ENCODE measurements at places on chromosomes 7 and 10.
A peak's percentile ranks its signal among the peaks of the same experiment; 100 is the strongest.

- no peak overlapping the region for H3K27ac ChIP-seq
- peaks cover 9% of the 10 kb centered on the region for H3K4me1 ChIP-seq
- no peaks in the 10 kb centered on the region for H3K36me3 ChIP-seq
- DNase-seq, result peak; percentile 73
- H3K27me3 ChIP-seq, result no peaks in the 10 kb centered on the region
These were observed 27.3 kb downstream of the PPIF start for GRCh38 chr10:79374312-79375191.

DNA sequence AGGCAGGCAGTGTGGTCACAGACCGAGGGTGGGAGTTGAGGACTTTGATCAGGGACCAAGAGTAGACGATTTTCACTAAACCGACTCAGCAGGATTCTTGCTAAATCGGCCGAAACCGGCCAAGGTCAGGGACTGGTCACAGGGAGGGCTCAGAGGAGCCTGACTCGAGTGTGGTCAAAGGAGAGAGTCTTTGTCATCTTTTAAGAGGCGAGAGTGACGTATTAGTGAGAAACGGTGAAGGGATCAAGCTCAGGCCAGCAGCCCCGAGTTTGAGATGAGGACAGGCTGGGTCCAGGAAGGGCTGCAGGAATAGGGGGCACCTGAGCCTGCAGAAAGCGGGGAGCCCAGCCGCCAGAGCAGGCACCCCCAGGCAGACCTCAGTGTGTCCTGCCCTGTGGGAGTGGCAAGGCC lies 41.6 kb upstream of the FAM20C start:
- H3K4me3 ChIP-seq, result no peak overlapping the region
- peaks cover 15% of the 10 kb centered on the region for H3K4me1 ChIP-seq
- no peaks in the 10 kb centered on the region for H3K36me3 ChIP-seq

- H3K27me3 ChIP-seq, result no peaks in the 10 kb centered on the region
- no peak overlapping the region for H3K27ac ChIP-seq
- H3K4me3 ChIP-seq, result no peak overlapping the region
- no peaks in the 10 kb centered on the region for H3K36me3 ChIP-seq
- H3K4me1 ChIP-seq, result no peaks in the 10 kb centered on the region
These were observed 109.2 kb downstream of the PTPN20 start for GRCh38 chr10:47020471-47020870.

DNA sequence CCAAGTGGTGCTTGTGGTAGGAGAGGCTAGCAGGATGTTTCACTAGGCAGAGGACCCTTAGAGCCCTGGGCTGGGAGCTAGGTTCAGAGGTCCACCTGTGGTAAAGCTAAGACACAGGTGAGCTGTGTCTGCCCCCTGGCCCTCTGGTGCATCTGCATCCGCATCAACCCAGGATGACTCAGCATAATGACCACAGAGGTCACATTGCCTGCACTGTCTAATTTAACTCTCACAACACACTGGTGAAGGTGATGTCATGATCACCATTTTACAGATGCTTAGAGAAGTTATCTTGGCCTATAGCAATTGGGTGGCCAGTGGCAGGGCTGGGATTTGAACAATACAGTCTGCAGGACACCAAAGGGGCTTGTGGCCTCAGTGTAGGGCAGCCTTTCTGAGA lies 33.1 kb downstream of the HABP2 start:
- H3K4me1 ChIP-seq, result no peaks in the 10 kb centered on the region
- H3K27ac ChIP-seq, result no peak overlapping the region
- no peak overlapping the region for H3K4me3 ChIP-seq

GRCh38 chr7:117008886-117009531 lies 55.7 kb downstream of the ST7 start:
- no peak overlapping the region for H3K4me3 ChIP-seq
- no peak overlapping the region for H3K27ac ChIP-seq
- no peaks in the 10 kb centered on the region for H3K36me3 ChIP-seq
- peak; percentile 35 for DNase-seq

- H3K4me3 ChIP-seq, result no peak overlapping the region
- no peaks in the 10 kb centered on the region for H3K4me1 ChIP-seq
- no peak for DNase-seq
- no peak overlapping the region for H3K27ac ChIP-seq
These were observed 77.1 kb upstream of the CAMK2B start for GRCh38 chr7:44402401-44403060.

DNA sequence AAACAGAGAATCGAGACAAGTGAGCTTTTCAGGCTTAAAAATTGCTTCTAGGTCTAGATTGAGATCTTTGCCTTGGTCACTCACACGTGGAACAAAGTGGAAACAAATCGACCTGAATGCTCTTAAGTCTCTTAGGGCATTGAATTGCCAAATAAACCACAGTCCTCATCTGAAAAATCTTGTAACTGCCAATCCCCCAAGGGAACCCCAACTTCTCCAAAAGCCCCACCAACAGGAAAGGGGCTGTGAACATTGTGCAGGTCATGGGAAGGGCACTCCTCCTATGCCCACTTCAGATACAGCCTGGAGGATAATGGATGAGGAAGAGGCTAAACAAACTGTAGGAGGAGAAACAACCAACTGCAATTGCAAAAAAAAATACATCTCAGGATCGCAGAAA lies 91.3 kb downstream of the DGKI start:
- no peaks in the 10 kb centered on the region for H3K4me1 ChIP-seq
- H3K4me3 ChIP-seq, result no peak overlapping the region
- H3K36me3 ChIP-seq, result no peaks in the 10 kb centered on the region
- H3K27me3 ChIP-seq, result no peaks in the 10 kb centered on the region
- H3K27ac ChIP-seq, result no peak overlapping the region

DNA sequence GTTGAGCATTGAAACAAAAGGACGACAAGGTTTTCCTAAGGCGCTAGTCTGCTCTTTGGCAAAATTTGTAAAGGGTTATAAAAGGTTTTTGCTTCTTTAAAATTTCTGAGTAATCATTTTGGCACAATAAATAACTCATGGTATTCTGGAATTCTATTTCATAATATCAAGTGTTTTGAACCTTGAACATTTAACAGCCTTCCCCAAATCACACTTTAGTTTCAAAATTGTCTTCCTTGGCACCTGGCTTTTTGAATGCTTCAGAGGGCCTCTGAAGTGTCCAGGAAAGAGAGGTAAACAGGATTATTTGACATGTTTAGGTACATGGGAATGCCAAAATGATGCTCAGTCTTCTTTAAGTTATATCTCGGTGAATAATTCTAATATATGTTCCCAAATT lies 220.8 kb downstream of the PHF14 start:
- H3K4me3 ChIP-seq, result no peak overlapping the region
- no peak for DNase-seq
- H3K36me3 ChIP-seq, result no peaks in the 10 kb centered on the region

- peaks cover 16% of the 10 kb centered on the region for H3K4me1 ChIP-seq
- H3K27ac ChIP-seq, result no peak overlapping the region
- no peak for DNase-seq
These were observed 3.2 kb downstream of the C10orf105 start for GRCh38 chr10:71716426-71716825.

DNA sequence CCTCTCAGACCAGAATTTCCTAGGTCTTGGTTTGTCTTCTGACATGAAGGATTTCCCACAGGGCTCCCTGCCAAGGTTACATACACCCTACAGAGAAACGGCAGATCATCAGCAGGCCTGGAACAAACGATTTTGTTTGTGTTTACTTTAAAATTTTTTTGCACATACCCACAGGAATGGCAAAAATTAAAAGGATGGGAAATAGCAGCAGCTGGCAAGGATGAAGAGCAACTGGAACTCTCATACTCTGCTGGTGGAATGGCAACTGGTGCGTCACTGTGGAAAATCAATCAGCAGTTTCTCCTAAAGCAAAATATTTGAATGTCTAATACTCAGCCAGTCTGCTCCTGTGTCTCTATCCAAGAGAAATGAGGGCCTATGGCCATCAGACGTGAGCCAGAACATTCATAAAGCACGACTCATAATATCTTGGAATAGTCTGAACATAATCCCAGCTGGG lies 6.5 kb downstream of the BAIAP2L1 start:
- no peaks in the 10 kb centered on the region for H3K27me3 ChIP-seq
- no peak overlapping the region for H3K4me3 ChIP-seq
- H3K27ac ChIP-seq, result no peak overlapping the region
- H3K4me1 ChIP-seq, result no peaks in the 10 kb centered on the region
- H3K36me3 ChIP-seq, result no peaks in the 10 kb centered on the region
- peak; percentile 86 for DNase-seq

DNA sequence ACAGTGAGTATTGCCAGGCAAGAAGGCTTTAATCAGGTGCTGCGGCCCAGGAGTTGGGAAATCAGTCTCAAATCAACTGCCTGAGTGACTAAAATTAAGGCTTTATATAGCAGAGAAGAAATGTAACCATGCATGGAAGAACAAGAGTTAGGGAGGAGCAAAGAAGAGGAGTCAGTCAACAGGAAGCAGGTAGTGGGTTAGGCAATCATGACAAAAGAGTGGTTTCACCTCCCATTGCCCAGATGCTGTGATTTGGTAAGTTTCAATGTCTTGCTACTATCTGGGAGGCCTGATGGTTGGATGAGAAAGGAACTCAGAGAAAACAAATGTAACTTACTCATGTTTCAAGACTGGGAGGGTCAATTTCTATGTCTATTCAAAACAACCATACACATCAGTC lies 998.3 kb downstream of the GATA3 start:
- DNase-seq, result no peak
- no peak overlapping the region for H3K4me3 ChIP-seq
- no peaks in the 10 kb centered on the region for H3K36me3 ChIP-seq
- H3K27me3 ChIP-seq, result no peaks in the 10 kb centered on the region

- no peak for DNase-seq
- H3K27me3 ChIP-seq, result no peaks in the 10 kb centered on the region
- no peak overlapping the region for H3K27ac ChIP-seq
- no peaks in the 10 kb centered on the region for H3K36me3 ChIP-seq
- H3K4me3 ChIP-seq, result no peak overlapping the region
These were observed 30.8 kb downstream of the GATA3 start for GRCh38 chr10:8085251-8085650.

DNA sequence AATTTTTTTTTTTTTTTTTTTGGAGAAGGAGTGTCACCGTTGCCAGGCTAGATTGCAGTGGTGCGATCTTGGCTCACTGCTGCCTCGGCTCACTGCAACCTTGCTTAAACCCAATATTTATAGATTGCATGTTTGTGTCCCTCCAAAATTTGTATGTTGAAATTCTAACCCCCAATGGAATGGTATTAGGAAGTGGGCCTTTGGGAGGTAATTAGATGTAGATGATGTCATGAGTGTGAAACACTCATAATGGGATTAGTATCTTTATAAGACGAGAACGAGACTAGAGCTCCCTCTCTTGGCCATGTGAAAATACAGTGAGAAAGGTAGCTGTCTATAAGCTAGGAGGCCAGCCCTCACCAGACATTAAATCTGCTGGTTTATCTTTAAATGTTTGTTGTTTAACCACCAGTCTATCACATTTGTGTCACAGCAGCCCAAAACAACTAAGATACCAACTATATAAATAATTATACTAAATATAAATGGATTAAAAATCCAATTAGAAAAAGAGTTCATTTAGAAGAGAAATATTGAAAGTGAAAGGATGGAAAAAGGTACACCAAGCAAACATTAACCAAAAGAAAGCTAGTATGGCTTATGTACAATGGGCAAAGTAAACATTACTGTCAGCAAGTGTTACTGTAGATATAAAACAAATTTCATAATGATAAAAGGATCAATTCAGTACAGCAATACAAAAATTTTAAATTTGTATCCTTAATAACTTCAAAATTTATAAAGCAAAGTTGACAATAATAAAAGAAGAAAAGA lies 9.3 kb downstream of the TCAF1 start:
- H3K27ac ChIP-seq, result no peak overlapping the region
- no peaks in the 10 kb centered on the region for H3K27me3 ChIP-seq
- H3K4me3 ChIP-seq, result no peak overlapping the region
- peak; percentile 40 for DNase-seq
- peaks cover 3% of the 10 kb centered on the region for H3K36me3 ChIP-seq

GRCh38 chr10:91799612-91799975 lies 1.4 kb downstream of the TNKS2 start:
- H3K27ac ChIP-seq, result peak overlapping the region; percentile 88
- H3K4me1 ChIP-seq, result peaks cover 5% of the 10 kb centered on the region
- H3K36me3 ChIP-seq, result no peaks in the 10 kb centered on the region
- peak overlapping the region; percentile 92 for H3K4me3 ChIP-seq
- DNase-seq, result peak; percentile 14

GRCh38 chr7:150695654-150696053 lies 10.1 kb downstream of the GIMAP2 start:
- no peak overlapping the region for H3K27ac ChIP-seq
- no peak overlapping the region for H3K4me3 ChIP-seq
- H3K4me1 ChIP-seq, result no peaks in the 10 kb centered on the region
- DNase-seq, result no peak
- no peaks in the 10 kb centered on the region for H3K36me3 ChIP-seq

- H3K27ac ChIP-seq, result no peak overlapping the region
- H3K4me3 ChIP-seq, result no peak overlapping the region
- no peaks in the 10 kb centered on the region for H3K27me3 ChIP-seq
- H3K4me1 ChIP-seq, result peaks cover 5% of the 10 kb centered on the region
- no peaks in the 10 kb centered on the region for H3K36me3 ChIP-seq
These were observed 180.4 kb downstream of the EXOC4 start for GRCh38 chr7:133433165-133433812.

- H3K27ac ChIP-seq, result no peak overlapping the region
- no peak for DNase-seq
- no peak overlapping the region for H3K4me3 ChIP-seq
- H3K4me1 ChIP-seq, result no peaks in the 10 kb centered on the region
These were observed 6.6 kb upstream of the EBF3 start for GRCh38 chr10:129970465-129971364.

GRCh38 chr10:16381083-16381482 lies 55.7 kb upstream of the PTER start:
- no peak overlapping the region for H3K4me3 ChIP-seq
- H3K4me1 ChIP-seq, result no peaks in the 10 kb centered on the region

DNA sequence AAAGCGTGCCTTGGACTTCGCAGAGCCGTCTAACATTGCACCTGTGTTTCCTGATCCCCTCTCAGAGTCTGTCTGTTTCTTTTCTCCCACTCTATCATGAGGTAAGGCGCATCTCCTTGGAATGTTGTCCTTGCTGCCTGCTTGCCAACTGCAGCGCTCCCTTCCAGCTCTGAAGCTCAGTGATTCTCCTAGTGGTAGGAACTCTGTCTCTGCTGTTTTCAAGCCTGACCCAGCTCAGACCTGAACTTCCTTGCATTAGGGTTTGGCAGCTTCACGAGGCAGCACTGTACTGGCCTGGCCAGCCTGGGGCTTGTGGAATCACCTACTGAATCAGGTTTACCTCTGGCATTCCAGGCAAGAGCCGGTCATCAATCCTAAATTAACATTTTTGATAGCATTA lies 123.9 kb downstream of the CREB5 start:
- H3K36me3 ChIP-seq, result no peaks in the 10 kb centered on the region
- no peaks in the 10 kb centered on the region for H3K4me1 ChIP-seq
- DNase-seq, result peak; percentile 50
- no peak overlapping the region for H3K4me3 ChIP-seq

GRCh38 chr7:27678617-27679260 lies 16.1 kb upstream of the HIBADH start:
- H3K27ac ChIP-seq, result peak overlapping the region; percentile 90
- DNase-seq, result peak; percentile 19
- no peak overlapping the region for H3K4me3 ChIP-seq

GRCh38 chr7:35623381-35623780 lies 71.6 kb downstream of the HERPUD2 start:
- no peak overlapping the region for H3K27ac ChIP-seq
- H3K4me1 ChIP-seq, result no peaks in the 10 kb centered on the region
- H3K36me3 ChIP-seq, result no peaks in the 10 kb centered on the region
- H3K4me3 ChIP-seq, result no peak overlapping the region

GRCh38 chr7:43849047-43849446 lies 20.3 kb downstream of the MRPS24 start:
- no peaks in the 10 kb centered on the region for H3K4me1 ChIP-seq
- H3K27me3 ChIP-seq, result peaks cover 6% of the 10 kb centered on the region
- H3K4me3 ChIP-seq, result no peak overlapping the region
- no peak for DNase-seq
- no peaks in the 10 kb centered on the region for H3K36me3 ChIP-seq
- H3K27ac ChIP-seq, result no peak overlapping the region

Data from fibroblast of lung (primary cell).